ENCODE measurements at places on chromosomes 2 and 18. TPM values are rescaled to one million over a fixed set of nuclear protein-coding genes. Genes with fewer than 3 reads are reported as not detected.

DNA sequence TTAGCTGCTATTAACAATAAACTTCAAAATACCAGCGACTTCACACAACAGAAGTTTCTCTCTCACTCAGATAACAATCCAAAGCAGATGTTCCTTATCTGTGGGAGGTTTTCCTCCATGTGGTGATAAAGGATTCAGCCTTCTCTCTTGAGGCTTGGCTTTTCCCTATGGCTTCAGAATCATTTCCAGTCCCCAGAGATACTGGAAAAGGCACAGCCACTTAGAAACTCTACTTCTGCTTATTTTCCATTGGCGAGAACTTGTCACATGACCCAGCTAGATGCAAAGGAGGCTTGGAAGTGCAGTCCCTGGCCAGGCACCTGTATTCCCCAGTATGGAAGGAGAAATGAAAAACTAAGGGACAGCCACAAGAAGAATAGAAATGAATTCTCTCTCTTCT, 344.8 kb downstream of the MTX2 start:
- no peak for DNase-seq

- DNase-seq = no peak
Measured at GRCh38 chr18:3110034-3110752, 97.2 kb upstream of the LPIN2 start.

GRCh38 chr2:166381-166780, 97.5 kb downstream of the SH3YL1 start:
- DNase-seq = no peak

- DNase-seq = no peak
Measured at GRCh38 chr18:50656841-50657470, 97.1 kb downstream of the MAPK4 start.

DNA sequence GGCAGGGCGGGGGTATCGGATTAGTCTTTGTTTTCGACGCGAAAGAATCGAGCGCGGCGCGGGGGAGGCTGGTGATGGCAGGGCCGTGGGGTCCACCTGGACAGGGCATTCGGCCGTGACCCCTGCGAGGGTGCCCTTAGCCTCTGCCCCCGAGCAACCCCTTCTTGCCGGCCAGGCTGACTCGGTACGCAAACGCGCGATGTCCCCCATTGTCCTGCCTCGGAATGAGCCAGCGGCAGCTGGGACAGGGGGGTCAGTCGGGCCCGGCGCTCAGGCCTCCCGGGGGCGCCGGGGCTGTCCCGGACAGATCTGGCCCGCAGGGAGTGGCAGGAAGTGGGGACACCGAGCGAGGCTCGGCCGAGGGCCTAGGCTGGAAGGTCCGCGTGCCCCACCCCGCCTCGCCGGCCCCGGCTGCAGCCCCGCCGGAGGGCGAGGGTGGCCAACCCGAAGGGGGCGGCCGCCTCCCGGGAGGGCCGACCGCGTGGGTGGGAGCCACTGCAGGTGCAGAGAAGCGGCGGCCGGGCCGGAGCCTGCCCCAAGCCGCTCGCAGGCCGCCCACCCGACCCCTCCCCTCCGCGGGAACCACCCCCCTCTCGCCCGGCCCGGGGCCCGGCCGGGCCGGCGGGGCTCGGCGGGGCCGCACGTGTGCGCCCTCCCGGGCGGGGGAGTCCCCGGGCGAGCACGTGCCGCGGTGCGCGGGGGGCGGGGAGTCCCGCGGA, at the start of gene TET3:
TET3 (plus strand) TSS at position 708 of the 719 bp plus-strand sequence. CDS start 1,494 bp downstream, outside the sequence.
- DNase-seq = peak; percentile 34

DNA sequence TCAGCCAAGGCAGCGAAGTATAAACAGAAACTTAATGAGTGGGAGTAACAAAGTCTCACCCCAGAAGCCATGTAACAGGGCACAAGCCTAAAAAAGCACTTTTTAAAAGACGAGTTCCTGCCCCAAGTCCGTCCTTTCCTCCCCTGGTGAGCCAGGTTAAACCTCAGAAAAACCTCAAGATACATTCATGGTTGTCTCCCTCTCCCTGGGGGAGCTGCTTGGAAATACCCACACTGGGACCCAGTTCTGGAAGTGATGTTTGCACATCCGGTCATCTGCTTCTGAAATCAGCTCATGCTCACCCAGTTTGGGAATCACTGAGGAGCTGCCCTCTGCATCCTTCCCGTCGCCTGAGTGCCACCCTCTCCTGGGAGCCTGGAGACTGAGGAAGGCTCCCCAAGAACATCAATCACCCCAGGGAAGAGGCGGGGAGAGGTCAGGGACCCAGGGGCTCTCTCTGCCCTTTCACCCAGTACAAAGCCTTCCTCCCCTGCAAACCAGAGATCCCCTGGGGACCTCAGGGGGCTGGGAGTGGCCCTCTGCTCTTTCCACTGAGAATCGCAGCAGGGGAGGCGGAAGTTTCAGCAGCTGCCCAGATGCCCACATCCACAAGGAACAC, 150.6 kb upstream of the AGAP1 start:
- DNase-seq = no peak

- DNase-seq = no peak
Measured at GRCh38 chr18:49305688-49306336, 154.6 kb downstream of the DYM start.

- DNase-seq = no peak
Measured at GRCh38 chr2:172772633-172773032, 37.0 kb downstream of the RAPGEF4 start.

- no peak for DNase-seq
Measured at GRCh38 chr2:229675569-229675968, 38.8 kb downstream of the DNER start.

- DNase-seq = no peak
Measured at GRCh38 chr2:3489764-3490115, 29.6 kb downstream of the ADI1 start.

GRCh38 chr2:150778828-150779227, 291.4 kb upstream of the RND3 start:
- no peak for DNase-seq

DNA sequence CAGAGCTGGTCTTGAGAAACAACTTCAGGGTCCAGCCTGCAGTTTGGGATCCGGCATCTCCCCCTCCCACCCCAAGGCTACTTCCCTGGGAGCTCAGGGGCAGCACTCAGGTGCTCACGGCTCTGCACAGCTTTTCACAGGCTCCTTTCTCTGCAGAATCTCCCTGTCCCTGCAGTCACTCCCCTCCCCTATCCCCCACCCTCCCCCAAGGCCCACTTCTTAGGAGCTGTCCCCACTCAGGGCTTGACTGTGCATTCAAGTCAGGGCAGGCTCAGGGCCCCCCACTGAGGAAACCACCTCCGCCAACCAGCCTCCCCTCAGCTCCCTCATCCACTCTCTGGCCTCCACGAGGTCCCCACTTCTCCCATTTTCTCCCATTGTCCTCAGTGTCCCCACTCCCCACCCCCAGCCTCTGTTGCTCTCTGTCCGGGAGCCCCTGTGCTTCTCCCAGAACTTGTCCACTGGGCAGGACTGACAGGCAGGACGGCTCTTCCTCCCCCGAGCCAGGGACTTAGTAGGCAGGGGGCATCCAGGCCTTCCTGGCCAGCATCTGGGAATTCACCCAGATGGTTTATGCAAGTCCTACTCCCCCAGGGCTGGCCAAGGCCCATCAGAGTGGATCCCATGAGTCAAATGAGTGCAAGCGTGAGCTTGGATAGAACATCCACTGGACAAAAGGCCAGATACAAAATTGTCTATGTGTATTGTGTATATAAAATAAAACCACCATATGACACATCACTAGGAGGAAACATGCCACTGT, 7.6 kb downstream of the NMUR1 start:
- DNase-seq = no peak

DNA sequence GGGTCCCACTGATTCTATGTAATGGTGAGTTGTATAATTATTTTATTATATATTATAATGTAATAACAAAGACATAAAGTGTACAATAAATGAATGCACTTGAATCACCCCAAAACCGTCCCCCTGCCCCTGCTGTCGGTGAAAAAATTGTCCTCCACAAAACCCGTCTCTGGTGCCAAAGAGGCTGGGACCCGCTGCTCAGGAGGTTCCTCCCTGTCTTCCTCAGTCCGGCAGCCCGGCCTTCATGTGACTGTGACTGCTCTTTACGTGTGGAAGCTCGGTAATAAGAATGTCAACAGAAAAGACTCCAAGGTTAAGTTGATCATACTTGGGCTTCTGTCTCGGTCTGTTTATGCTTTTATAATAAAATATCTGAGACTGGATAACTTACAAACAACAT, 32.7 kb upstream of the ADNP2 start:
- no peak for DNase-seq

DNA sequence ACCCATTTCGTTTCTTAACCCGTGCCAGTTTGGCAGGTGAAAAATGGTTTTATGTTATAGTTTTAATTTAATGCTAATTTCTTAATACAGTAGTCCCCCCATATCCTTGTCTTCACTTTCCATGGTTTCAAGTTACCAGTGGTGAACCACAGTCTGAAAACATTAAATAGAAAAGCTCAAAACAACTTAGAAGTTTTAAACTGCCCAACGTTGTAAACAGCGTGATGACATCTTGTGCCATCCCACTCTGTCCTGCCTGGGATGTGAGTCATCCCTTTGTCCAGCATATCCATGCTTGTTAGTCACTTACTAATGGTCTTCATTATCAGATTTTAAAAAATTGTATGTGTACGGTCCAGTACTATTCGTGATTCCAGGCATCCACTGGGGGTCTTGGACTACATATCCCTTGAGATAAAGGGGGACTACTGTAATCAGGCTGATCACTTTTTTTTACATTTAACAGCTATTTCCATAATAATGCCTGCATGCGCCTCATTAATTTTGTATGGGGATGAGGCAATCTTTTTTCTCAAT, 31.9 kb downstream of the SLC66A3 start:
- no peak for DNase-seq

GRCh38 chr18:69035756-69036155, 237.9 kb downstream of the CCDC102B start:
- no peak for DNase-seq

GRCh38 chr2:181658444-181658843, 1.5 kb upstream of the CERKL start:
- no peak for DNase-seq

- DNase-seq = no peak
Measured at GRCh38 chr2:233387225-233387624, 32.9 kb downstream of the DGKD start.

DNA sequence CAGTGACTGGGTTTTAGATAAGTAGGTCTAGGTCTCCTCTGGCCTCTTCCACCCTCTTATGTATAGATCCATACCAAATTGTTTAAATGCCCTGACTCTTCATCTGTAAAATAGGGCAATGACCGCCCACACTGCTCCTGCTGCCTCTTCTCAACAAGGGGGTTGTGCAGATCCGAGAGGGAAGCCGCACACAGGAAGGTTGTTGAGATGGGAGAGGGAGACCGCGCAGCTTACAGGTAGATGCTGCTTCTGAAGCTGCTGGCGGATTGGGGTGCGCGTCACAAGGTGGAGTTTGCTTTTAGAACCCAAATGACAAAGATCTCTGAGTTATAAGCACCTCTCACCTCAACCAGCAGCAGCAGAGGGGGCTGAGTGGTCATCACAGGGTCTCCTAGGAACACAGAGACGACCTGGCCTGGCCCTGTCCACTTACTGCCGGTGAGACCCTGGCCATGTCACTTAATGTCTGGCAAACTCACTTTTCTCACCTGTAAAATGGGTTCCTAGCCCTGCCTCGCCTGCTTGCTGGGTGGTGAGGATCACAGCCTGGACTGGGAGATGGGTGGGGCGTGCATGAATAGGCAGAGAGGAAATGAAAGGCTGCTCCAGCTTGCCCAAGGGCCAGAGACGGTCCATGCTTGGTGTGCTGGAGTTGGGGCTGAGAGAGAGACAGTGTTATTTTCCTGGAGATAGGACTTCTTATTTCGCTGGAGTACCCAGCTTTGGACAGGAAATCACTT, 251.3 kb downstream of the EIPR1 start:
- DNase-seq = no peak

DNA sequence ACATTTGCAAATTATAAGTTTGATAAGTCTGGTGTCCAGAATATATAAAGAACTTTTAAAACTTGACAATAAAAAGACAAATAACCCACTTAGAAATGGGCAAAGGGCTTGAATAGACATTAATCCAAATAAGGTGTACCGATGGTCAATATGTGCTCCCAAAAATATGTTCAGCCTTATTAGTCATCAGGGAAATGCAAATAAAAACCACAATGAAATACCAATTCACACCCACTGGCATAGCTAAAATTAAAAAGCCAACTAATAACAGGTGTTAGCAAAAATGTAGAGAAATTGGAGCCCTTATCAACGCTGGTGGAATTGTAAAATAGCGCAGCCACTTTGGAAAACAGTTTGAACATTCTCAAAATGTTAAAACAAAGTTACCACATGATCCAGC, 79.0 kb upstream of the SCG2 start:
- no peak for DNase-seq

DNA sequence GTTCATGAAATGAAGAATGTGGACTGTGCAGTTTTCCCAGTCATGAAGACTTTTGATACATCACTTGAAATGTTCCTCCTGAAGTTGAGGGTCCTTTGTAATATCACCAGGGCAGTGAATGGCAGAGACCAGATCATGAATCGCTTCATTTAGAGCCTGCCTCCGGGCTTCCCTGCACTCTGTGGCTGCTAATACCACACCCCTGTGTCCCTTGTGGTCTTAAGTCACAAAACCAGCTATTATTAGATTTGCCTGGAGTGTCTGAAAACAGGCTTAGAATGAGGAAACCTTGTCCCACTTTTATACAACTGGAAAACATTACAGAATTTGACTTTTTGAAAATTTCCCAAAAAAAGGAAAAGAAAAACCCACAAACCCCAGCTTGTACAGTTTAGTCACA, 147.9 kb downstream of the MGAT5 start:
- DNase-seq = no peak

DNA sequence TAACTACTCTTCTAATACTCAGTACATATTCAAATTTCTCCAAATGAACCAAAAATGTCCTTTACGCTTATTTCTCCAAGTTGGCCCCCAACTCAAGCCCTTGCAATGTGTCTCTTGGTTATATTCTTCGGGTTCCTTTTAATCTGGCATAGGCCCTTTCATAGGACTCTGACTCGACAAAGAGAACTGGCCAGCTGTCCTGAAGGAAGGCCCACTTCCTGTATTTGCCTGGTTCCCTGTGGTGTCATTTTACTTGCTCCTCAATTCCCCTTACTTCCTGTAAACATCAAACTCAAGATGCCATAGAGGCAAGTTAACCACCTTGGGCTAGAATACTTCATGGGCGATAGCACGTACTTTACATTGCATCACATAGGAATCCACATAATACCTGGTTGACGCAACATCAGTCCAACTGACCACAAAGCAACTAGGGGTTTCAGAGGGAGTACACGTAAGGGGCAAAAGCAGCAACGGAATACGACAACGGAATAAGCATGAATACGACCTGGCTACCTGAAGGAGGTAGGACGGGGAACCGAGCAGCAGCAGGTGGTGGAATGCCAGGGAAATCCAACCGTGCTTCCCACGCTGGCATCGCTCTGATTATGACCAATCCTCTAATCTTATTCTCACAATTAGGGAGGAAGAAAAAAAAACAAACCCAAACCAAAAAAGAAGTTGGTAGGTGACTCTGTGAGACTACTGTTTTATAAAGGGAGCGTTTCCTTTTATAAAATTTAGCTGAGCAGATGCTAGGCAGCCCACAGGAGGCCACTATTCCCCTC, 823 bp upstream of the GORASP2 start:
- no peak for DNase-seq

The DLX2 gene
- total RNA-seq = 22.6 TPM

The CRYBA2 gene
- total RNA-seq = not detected

The RTP5 gene
- total RNA-seq = not detected

The CD226 gene
- total RNA-seq = 0.40 TPM

The GPBAR1 gene
- total RNA-seq = 0.14 TPM

The NT5C1B gene
- not detected for total RNA-seq

The SH3RF3 gene
- 0.84 TPM for total RNA-seq

The LOXHD1 gene
- not detected for total RNA-seq

The FHL2 gene
- total RNA-seq = 3.8 TPM

The ALKAL2 gene
- 0.63 TPM for total RNA-seq

The CD28 gene
- total RNA-seq = not detected

The ONECUT2 gene
- total RNA-seq = 8.2 TPM
